Stimulated activated naive B cell treated with anti-CD40 and anti-IgM and Interleukin-4, amounts not matched to agents 10 μg/mL and 1 μg/mL and 100 μg/mL, for 72 hours (primary cell): ENCODE measurements at places on chromosomes 3 and 15.

DNA sequence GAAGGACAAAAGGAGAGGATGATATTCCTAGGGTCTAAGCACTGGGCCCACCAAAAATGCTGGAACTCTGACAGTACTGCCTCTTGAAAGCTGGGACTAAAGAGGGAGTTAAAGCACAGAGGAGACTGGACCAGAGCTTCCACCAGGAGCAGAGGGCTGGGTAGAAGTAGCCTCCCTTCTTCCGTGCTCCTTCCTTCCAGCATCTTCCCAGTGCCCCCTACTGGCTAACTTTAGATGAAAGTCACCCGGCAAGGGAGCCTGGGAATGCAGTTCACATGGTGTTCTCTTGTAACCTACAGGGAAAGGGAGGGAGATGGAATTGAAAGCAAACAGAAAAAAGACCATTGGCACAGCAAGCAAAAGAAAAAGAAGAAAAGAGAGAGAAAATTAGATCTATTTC, 106.1 kb upstream of the COL8A1 start:
- H3K4me3 ChIP-seq: no peak overlapping the region
- H3K27me3 ChIP-seq: peaks cover 4% of the 10 kb centered on the region
- DNase-seq: no peak
- no peak overlapping the region for H3K27ac ChIP-seq
- H3K4me1 ChIP-seq: no peaks in the 10 kb centered on the region

- DNase-seq: no peak
- no peaks in the 10 kb centered on the region for H3K36me3 ChIP-seq
- H3K27me3 ChIP-seq: no peaks in the 10 kb centered on the region
- no peak overlapping the region for H3K27ac ChIP-seq
Observed at GRCh38 chr15:100544338-100544841, 15.6 kb upstream of the CERS3 start.

- no peaks in the 10 kb centered on the region for H3K4me1 ChIP-seq
- no peaks in the 10 kb centered on the region for H3K36me3 ChIP-seq
- H3K27ac ChIP-seq: no peak overlapping the region
- DNase-seq: no peak
- peaks cover 8% of the 10 kb centered on the region for H3K27me3 ChIP-seq
Observed at GRCh38 chr3:120850381-120851295, 57.4 kb upstream of the STXBP5L start.

DNA sequence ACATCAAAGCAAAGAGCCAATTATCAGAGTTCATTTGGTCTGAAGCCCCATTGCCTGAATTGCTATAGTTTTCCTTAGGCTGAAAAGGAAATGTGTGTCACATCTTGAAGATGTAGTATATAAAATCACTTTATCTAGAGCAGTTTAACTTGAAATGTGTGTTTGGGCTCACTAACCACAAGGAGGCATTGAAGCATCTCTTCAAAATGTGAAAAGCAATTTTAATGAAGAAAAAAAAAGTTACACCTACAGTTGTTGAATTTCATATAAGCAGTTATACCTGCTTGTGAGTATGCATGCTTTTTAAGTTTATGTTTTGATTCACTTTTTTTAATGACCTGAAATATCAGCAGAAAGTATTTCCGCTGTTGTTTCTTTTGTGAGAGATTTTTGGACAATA, 129.3 kb downstream of the IQCH start:
- no peak overlapping the region for H3K27ac ChIP-seq
- no peak overlapping the region for H3K4me3 ChIP-seq
- no peaks in the 10 kb centered on the region for H3K27me3 ChIP-seq
- H3K36me3 ChIP-seq: no peaks in the 10 kb centered on the region
- no peaks in the 10 kb centered on the region for H3K4me1 ChIP-seq
- DNase-seq: no peak
